AG08396 (cell line): ENCODE measurements at places on chromosomes 6 and 20.
A peak's percentile ranks its signal among the peaks of the same experiment; 100 is the strongest.

- peak; percentile 80 for DNase-seq
Measured at GRCh38 chr20:62887152-62887859, 25.7 kb upstream of the TCFL5 start.

GRCh38 chr6:122789182-122790027, at the start of gene SMPDL3A:
TSS of gene SMPDL3A (plus strand) at chr6:122789258. CDS start at chr6:122789347, 89 bp downstream.
- peak; percentile 83 for DNase-seq

- no peak for DNase-seq
Measured at GRCh38 chr6:169885831-169886230, 134.4 kb downstream of the ERMARD start.

GRCh38 chr6:112027942-112028674, 25.8 kb upstream of the CCN6 start:
- DNase-seq: no peak

- DNase-seq: no peak
Measured at GRCh38 chr6:33104887-33105286, 29.1 kb downstream of the HLA-DPB1 start.

GRCh38 chr20:50029697-50030461, 47.1 kb downstream of the SNAI1 start:
- peak; percentile 90 for DNase-seq

- no peak for DNase-seq
Measured at GRCh38 chr6:136753624-136754023, 38.7 kb downstream of the MAP3K5 start.

DNA sequence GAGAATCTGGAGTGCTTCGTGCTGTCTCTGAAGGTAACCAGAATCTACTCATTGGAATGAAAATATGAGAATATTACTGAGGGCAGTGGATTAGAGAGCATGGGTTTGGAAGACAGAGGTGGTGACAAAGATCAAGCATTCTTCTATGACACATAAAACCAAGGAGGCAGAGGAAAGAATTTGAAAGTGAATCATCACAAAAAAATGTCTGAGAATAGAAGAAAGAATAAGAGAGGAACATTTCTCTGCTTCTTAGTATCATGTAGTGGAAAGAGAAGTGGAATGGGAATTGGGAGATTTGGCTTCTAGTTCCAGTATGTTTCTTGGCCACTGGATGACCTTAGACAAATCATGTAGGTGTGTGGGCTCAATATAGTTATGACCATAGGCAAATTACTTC, 474.0 kb downstream of the TFAP2B start:
- DNase-seq: no peak

DNA sequence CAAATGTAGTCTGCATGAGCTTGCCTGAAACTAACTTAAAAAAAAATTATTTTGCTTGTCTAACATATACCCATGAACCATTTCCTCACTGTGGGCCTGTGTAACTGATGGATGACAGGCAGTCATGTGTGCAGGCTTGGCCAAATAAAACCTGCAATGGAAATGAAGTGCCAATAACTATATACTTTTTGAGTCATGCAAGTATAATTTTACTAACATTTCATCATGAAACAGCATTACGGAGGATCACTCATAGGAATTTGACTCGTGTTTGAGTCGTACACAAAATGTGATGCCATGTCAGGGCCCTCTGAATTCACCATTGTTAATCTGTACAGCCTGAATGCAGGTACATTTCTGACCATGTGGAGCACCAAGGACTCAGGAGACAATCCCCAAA, 46.6 kb downstream of the HDDC2 start:
- DNase-seq: no peak
